ENCODE measurements at places on chromosomes 12 and 14.

DNA sequence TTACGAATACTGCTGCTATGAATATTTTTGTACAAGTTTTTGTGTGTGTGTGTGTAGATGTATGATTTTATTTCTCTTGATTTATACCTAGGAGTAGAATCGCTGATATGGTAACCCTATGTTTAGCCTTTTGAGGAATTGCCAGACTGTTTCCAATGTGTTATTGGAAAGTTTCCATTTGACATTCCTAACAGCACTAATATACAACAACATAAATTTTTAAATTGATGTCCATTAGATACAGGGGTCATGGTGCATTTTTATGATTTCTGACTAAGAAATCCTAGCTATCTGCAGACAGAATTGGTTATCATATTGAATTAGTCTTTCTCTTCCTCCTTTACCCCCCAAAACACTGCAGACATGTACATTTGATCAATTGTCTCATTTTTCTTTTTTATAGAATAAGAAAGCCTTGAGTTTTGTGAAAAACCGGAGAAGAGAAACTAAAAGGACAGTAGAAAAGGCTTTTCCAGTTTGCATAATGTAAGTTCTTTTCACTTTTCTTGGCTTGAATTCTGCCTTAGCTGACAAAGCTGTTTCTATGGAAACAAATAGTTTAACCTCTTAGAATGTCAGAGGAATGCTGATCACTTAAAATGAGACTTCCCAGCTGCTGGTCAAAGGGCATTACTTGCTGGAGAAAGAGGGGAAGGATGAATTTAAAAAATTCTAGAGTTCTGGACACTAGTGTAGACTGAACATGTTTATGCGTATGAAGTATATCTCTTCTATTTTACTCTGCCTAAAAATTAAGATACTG lies 28.2 kb downstream of the PALS1 start:
- DNase-seq, result no peak

DNA sequence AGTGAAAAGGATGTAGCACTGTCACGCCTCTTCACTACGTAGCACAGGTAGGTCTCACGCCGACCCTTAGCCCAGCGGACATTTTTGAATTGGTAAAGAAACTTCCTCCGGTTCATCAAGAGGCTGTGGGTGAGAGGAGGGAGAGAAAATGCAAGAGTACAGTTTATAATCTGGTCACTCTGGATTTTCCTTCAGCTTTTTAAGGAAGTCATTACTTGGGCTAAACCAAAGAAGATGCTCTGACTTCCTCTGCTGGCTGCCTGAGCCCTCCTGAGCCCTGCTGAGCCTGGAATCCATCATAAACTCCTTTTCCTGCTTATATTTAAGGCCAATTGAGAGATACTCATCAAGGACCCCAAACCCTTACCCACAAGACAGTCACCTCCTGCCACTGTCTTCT lies 5.8 kb downstream of the AICDA start:
- DNase-seq, result no peak

DNA sequence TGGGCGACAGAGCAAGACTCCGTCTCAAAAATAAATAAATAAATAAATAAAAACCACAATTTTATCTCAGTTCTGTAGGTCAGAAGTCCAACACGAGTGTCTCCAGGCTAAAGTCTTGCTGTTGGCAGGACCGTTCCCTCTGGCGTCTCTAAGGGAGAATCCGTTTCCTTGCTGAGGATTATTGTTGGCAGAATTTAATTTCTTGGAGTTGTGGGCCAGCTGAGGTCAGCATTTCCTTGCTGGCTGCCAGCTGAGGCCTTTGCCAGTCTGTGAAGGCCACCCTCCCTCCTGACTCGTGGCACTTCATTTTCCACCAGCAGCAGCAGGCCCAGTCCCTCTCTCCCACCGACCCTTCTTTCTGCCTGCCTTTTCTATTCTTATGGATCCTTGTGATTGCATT lies 17.2 kb downstream of the PSMC1 start:
- DNase-seq, result no peak

GRCh38 chr12:71870416-71870815 lies 30.9 kb downstream of the TBC1D15 start:
- no peak for DNase-seq

DNA sequence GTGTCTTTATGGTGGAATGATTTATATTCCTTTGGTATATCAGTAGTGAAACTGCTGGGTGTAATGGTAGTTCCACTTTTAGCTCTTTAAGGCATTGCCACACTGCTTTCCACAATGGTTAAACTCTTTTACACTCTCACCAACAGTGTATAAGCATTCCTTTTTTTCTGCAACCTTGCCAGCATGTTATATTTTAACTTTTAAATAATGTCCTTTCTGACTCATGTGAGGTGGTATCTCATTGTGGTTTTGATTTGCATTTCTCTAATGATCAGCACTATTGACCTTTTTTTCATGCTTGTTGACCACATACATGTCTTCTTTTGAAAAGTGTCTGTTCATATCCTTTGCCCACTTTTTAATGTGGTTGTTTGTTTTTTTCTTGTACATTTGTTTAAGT lies 142.5 kb downstream of the MSRB3 start:
- DNase-seq, result no peak

GRCh38 chr14:61033855-61034254 lies 52.8 kb downstream of the SLC38A6 start:
- no peak for DNase-seq

DNA sequence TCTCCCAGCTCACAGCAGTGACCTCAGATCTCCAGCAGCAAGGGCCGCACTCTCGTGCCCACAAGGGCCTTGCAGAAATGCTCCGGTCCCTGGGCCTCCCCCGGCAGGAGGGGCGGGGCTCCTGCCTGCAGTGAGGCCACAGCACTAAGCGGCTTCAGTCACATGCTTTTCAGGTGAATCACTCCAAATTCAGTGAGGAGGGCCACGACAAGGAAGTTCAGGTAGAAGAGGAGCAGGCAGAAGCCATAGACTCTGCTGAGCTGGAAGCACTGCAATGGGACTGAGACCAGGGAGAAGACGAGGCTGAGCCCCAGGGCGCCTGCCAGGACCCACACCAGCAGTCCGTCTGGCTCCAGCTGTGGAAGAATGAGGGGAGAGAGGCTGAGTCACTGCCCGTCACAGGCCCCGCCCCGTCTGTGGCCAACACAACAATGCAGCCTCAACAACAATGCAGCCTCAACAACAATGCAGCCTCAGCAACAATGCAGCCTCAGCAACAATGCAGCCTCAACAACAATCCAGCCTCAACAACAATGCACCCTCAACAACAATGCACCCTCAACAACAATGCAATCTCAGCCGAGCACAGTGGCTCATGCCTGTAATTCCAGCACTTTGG lies 35.2 kb downstream of the SLC8B1 start:
- no peak for DNase-seq

- no peak for DNase-seq
Observed at GRCh38 chr14:59177262-59177661, 11.2 kb upstream of the DAAM1 start.
